ENCODE measurements at places on chromosomes 6 and 20.

DNA sequence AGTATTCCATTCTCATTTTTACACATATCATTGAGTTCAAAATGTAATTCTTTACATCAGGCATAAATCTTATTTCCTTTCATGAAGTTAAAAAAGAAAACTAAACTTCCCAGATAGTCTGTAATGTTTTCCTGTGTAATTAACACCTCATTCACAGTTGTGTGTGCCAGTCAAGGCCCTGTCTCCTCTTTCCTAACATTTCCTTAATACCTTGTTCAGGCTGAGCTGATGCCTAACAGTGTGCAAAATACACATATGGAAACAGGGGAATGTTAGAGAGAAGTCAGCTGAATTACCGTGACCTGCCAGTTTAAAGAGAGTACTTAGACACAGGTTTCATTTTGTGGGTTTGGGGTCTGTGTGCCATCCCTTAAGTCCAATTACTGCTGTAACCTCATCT lies 208.7 kb downstream of the COL9A1 start:
- DNase-seq: no peak

GRCh38 chr20:34222208-34222607 lies 19.0 kb upstream of the ASIP start:
- DNase-seq: no peak

DNA sequence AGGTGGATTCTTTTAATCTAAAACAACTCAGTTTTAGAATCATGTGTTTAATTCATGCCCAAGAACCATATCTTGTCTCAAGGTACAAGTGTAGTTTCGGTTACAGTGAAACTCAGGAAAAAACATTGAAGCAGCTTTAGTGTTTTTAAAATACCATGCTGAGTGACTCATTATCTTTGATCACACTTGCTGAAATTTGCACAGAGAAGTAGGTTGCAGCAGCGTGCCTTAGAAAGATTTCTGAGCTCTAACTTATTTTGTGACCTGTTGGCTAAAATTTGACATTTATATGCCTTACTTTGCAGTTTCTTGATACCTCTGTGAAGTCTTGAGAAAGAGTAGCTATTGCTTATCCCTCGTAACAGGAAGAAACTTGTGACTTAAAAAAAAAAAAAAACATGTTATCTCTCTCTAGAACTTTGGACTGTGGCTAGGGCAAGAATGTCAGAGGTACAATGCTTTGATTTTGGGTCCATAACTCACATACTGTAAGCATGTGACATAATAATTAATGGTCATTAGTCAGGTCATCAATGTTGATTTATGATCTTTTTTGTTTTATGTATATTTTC lies 34.5 kb upstream of the FUCA2 start:
- no peak for DNase-seq

GRCh38 chr6:124753562-124754105 lies 208.6 kb upstream of the RNF217 start:
- no peak for DNase-seq

GRCh38 chr20:41617059-41617901 lies 897 bp downstream of the CHD6 start:
- peak; percentile 38 for DNase-seq

DNA sequence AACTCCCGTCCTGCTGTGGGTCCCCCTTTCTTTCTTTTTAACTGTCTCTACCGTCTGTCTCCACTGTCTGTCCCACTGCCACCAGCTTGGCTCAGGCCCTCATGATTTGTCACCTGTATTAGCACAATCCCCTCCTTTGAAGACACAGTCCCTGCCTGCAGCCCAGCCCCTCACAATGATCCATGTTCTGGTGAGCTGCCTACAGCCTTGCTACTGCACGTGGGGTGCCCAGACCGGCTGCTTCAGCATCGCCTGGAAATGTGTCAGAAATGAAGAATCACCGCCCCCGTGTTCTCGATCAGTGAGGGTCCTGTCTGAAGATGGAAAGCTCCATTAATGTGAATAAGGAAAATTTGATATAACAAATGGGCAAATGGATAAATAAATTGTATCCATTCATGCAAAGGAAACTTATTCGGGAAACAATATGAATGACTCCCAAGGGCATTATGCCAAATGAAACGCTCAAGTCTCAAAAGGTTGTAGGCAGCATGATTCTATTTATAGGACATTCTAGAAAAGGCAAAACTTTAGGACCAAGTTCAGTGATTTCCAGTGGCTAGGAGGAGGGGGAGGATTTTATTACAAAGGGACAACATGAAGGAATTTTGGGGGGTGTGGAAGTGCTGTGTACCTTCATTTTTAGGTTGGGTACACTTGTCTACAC lies 59.4 kb upstream of the CD83 start:
- no peak for DNase-seq

- no peak for DNase-seq
Observed at GRCh38 chr6:155738602-155739105, 283.0 kb upstream of the NOX3 start.

GRCh38 chr6:17962436-17963031 lies 24.9 kb downstream of the KIF13A start:
- DNase-seq: peak; percentile 93

DNA sequence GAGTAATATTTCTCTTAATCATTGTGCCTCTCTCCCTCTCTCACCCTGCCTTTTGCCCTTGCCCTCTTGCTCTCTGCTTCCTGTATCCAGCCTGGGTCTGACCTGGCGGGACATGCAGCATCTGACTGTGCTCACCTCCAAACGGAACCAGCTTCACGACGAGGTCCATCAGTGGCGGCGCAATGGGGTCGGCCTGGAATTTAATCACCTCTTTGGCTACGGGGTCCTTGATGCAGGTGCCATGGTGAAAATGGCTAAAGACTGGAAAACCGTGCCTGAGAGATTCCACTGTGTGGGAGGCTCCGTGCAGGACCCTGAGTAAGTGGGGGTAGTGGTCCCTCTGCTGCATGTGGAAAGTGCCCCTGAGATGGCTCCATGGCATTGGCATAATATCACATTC lies 65.9 kb downstream of the BFSP1 start:
- DNase-seq: no peak

GRCh38 chr6:127459231-127459641 lies at the start of gene KIAA0408:
Gene KIAA0408, minus strand, starts transcription at chr6:127459389. Its CDS starts 5,408 bp downstream, at chr6:127453981.
- no peak for DNase-seq

GRCh38 chr6:85252552-85252951 lies 197.3 kb upstream of the NT5E start:
- DNase-seq: no peak

DNA sequence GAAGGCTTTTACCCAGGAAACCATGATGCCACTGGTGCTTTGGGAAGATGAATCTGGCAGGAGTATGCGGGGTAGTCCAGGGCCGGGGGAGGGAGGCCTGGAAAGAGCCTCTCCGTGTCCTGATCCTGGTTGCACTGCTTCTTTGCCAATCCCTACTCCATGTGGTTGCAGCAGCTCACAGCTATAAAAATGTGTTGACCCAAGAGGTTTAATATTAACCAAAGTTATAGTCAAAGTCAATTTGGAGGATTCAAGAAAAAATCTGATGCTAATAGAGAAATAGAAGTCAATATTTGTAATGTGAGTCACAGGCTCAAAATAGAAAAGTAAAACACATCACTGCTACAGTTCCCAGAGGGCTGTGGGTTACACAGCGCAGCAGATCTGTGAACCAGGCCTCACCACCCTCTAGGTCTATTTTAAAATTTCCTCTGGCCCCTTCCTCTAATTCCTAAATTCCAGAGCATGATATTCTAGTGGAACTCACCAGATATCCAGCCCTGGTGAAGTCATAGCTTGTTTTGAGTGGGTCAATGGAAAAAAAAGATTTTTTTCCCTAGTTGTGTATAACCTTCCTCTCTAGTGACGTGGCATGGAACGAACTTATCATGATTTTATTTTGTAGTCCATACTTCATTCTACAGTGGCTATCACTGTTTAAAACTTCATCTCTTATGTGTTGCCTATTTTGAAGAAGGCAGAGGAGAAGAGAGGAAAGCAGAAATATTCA lies 63.2 kb upstream of the BMP2 start:
- no peak for DNase-seq

DNA sequence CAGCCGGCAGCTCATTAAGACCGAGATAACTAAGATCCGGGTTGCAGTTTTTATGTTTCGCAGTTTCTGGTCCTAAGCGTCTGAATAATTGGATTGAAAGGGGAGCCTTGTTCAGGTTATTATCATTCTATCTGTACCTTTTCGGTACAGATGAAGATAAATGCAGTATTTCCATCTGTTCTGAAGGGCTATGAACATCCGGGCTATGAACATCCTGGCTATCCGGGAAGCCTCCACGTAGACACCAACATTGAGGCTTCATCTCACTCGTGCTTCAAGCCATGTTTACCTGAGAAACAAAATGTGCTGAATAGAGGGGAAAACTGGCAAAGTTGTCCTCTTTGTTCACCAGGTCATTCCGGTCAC lies 399 bp upstream of the REPS1 start:
- DNase-seq: no peak

- peak; percentile 64 for DNase-seq
Observed at GRCh38 chr6:9126878-9127560, 691.7 kb upstream of the SLC35B3 start.

GRCh38 chr6:50963952-50964351 lies 145.3 kb downstream of the TFAP2B start:
- no peak for DNase-seq

DNA sequence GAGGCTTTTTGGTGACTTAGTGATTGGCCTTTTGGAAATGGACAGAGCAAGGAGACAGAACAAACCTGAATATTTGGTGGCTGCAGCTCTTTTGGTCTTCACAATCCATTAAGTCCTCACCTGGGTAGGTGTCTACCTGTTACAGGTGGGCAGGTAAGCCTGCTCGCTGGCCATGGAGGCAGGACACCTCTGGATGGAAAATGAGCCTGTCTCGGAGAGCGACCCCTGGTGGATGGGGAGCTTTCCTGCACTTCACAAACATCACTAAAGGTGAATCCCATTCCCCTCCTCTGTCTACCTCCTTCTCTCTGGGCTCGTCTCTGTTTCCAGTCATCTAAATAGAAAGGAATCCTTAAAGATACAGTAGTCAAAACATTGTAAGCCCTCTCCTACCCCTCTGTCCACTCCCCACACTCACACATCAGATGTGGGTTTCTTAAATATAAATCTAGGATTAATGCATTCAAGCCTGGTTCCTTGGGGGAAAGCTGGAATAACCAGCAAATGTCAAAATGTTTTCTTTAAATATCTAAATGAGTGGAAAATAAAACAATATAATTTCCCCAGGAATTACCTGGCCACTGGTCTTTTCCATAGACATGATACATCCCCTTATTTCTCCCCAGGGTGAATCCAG lies 304.9 kb downstream of the CDH26 start:
- DNase-seq: peak; percentile 16

- DNase-seq: no peak
Observed at GRCh38 chr20:23614163-23614562, 8.4 kb upstream of the CST9 start.

DNA sequence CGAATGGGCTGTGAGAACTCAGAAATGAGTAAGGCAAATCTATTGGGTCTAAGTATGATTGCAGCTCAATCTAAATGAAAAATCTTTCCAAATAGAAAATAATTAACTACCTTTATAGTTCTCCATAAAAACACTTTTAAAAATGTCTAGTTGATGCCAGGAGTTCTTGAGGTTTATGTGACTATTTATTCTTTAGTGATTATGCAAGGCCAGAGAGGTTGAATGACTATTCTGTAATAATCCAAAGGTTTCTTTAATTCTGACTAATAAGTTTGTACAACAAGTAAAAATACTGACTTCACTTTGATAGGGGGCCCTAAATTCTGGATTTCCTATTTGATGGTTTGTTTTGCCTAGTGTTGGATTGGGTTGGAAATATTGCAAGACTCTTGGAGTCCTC lies 461.2 kb downstream of the EPM2A start:
- DNase-seq: no peak

DNA sequence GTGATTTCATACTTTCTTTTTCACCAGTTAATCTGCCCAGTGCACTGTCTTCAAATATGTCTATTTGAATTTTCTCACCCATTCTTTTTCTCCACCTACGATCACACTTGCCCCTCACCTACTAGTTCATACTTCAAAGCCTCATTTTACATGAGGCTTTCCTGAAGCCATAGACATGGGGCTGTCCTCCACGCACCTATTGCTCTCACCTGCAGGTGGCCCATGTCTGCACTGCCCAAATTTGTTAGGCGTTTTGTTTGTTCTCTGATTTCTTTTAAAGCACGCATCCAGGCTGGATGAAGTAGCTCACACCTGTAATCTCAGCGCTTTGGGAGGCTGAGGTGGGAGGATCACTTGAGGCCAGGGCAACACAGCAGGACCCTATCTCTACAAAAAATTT lies 106.8 kb upstream of the RIPOR2 start:
- no peak for DNase-seq

- peak; percentile 10 for DNase-seq
Observed at GRCh38 chr20:23200914-23201313, 114.8 kb upstream of the CD93 start.

GRCh38 chr20:51624157-51624731 lies 81.7 kb upstream of the NFATC2 start:
- peak; percentile 38 for DNase-seq

DNA sequence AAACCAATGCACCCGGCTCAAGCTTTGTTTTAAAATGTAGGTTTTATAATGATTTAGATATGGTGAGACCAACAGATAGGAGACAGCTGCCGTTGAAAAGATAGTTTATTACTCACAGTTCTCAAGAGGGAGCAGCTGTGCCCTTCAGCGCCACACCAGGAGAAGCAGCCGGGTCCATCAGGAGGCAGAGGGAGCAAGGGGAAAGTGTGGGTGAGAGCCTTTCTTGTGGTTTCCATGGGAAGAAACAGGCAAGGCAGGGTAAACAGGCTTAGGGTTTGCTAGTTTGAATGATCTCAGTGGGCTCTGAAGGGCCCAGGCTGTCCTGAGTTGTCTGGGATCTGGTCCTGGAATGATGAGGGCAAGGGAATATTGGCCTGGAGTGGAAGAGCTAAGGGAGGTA lies 117.7 kb upstream of the PLCB4 start:
- peak; percentile 28 for DNase-seq

GRCh38 chr20:59774204-59774641 lies 159.2 kb downstream of the SYCP2 start:
- no peak for DNase-seq

- DNase-seq: no peak
Observed at GRCh38 chr6:111748231-111748647, 125.0 kb downstream of the FYN start.

DNA sequence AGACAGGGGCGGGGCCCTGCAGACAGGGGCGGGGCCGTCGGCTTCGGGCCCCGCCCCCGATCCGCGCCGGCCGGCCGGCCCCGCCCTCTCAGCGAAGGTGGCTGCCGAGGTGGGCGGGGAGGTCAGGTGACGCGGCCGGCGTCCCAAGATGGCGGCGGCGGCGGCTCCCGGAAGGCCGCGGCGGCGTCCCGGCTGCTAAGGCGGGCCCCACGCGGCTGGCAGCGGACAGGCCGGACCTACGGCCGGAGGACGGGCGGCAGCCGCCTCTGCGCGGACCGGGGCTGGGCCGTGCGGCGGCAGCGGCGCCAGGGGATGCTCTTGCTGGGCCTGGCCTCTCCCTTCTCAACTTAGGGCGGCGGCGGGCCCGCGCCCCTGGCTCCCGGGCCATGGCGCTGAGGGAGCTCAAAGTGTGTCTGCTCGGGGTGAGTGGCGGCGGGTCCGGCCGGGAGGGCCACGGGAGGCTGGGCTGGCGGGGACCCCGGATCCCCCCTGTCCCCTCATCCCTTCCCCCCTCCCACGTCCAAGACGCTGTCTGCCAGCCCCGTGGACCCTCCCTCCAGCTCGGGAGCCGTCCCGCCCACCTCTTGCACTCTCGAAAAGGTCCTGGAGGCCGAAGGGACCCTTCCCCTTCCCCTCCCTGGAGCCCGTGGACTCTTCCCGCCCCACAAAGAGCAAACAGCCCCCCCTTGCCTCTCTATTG lies at the start of gene RAB22A:
Gene RAB22A (plus strand): TSS at position 125 of the 700 bp plus-strand sequence. CDS start 262 bp downstream, at position 387.
- peak; percentile 61 for DNase-seq

GRCh38 chr6:108476847-108477430 lies 83.8 kb upstream of the FOXO3 start:
- no peak for DNase-seq
